ENCODE measurements at places on chromosomes 6 and 20.

DNA sequence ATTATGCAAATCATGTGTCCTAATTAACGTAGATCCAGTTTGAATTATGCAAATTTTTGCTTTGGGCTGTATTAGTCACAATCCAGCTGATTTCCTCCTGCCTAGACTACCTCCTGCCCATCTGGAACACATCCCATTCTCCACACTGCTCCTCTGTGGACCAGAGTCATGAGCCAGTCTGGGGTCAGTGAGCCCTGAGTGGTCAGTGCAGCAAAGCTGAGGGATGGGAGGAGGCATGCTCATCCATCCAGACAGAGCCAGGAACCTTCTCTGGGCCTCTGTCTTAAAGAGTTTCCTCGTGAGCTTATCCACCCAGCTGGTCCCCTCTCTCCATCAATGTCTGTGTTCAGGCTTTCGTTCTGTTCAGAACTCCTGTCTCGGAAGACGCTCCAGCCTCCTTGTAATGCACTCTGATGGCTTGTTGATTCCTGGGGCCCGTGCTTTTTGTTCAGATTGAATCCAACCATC is 747.8 kb downstream of the PTPRT start:
- DNase-seq = no peak

- no peak for DNase-seq
Measured at GRCh38 chr6:55822815-55823214, 52.6 kb downstream of the BMP5 start.

DNA sequence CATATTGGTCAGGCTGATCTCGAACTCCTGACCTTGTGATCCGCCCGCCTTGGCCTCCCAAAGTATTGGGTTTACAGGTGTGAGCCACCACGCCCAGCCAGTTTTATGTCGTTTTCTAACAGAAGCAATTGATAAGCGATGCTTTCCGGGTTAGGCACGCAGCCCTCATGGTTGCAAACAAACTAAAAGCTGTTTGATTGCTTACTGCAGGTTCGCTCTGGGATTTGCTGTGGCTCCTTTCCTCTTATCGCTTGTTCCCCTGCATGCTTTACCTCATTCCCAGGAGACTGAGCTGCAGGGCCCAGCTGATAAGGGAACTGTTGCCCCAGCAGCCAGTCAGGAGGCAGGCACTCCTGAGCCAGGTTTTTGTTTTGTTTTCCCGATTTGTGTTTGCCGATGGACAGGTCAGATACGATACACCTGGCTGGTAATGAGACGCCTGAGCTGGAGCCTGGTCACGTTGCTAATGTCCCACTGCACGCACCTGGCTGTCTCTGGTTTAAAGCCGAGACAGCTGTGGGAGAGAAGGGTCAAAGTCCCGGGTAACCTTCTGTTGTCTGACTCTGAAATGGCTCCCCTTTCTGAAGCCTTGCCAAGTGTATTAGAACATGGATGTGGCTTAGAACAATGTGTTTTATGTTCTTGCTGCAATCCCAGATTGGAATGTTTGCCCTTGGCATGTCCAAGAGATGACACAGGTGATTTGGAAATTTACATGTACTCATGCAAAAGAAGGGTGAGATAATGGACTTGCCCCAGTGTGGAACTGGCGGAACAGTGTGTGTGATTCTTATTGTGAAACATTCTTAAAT is 19.9 kb downstream of the DSP start:
- DNase-seq = peak; percentile 27

GRCh38 chr6:85449818-85450759 is at the start of gene NT5E:
NT5E (plus strand) TSS chr6:85450083; CDS start chr6:85450140, 57 bp downstream.
- DNase-seq = no peak

DNA sequence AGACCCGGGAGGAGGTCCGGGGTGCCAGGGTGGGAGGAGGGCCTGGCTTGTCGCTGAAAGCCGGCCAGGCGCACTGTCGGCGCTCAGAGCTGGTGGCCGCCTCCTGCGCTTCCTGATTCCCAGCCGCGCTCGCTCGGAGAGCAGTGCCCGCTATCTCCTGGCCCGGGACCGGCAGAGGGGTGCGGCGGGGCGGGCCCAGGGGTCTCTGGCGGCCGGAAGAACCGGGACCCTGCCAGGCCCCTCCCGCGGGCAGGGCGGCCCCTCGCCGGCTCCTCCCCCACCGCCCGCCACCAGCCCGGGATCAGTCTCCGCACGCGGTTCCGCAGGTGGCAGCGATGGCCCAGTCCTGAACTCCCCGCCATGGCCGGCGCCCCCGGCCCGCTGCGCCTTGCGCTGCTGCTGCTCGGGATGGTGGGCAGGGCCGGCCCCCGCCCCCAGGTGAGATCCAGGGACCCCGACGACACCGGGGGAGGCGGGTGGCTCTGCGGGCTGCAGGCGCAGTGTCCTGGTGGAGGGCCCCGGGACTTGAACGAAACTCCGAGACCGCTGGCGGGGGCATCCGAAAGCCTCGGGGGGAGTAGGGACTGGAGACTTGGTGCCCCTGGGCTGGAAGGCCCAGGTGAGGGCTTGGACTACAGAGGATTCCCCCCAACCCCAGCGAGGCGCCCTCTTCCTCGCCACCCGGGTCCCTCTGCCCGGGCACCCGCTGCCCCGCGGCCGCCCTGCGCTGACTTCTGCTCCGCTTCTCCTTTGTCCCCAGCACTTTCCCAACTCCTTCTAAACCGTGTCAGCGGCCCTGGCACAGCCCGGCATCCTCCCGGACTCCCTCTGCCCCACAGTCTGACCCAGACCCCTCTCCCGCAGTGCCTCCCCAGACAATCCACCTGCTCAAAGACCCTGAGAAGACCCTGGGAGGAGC is at the start of gene GLP1R:
Gene GLP1R, plus strand, starts transcription at position 301 of the 919 bp plus-strand sequence. Its CDS starts 60 bp downstream, at position 361.
- peak; percentile 46 for DNase-seq

GRCh38 chr20:49186535-49187329 is 1.4 kb downstream of the STAU1 start:
- DNase-seq = peak; percentile 77

GRCh38 chr20:1469925-1470571 is 3.4 kb upstream of the NSFL1C start:
- peak; percentile 75 for DNase-seq

DNA sequence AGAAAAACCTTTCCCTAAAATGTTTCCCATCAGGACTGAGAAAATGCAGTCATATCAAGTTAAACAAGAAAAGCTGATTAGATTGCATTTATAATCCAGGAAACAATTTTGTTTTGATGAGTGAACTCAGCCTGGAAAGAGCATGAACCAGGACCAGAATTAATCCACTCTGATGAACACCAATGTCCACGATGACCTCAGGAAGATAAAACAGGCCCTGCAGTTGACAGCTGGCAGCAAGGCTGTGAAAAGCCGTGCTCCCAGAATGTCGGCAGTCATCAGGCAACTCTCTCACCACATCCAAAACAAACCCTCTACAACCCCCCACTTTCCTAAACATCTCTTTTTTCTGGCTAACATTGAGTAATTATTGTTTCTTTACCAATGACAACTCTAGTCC is 74.0 kb upstream of the PROKR2 start:
- no peak for DNase-seq

DNA sequence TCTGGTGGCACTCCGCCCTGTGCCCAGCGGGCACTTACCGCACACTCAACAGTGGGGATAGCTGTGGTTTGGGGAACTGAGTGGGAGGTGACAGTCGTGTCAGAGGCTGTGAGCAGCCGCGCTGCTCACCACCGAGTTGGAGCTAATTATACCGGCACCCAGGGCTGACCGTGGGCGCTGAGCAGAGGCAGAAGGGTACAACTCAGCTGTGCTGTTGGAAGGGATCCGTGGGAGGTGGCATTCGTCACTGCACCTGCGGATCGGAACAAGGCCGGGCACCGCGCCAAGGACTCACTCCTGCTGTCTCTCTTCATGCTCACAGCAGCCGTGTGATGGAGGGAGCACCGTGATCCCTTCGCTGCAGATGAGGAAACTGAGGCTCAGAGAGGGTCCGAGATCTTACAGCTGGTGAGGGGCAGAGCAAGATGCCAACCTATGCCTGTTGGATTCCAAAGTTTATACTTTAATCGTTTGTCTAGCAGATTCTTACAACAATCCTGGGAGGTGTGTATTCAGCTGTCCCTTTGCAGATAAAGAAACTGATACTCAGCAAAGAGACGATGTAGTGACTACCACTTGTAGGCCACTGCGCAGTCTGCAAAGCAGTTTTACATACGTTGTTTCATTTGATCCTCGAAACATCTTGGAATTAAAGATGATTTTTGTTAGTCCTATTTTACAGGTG is 713 bp upstream of the ELMO2 start:
- DNase-seq = peak; percentile 83

GRCh38 chr6:136524339-136524935 is 25.8 kb downstream of the MAP7 start:
- DNase-seq = no peak

DNA sequence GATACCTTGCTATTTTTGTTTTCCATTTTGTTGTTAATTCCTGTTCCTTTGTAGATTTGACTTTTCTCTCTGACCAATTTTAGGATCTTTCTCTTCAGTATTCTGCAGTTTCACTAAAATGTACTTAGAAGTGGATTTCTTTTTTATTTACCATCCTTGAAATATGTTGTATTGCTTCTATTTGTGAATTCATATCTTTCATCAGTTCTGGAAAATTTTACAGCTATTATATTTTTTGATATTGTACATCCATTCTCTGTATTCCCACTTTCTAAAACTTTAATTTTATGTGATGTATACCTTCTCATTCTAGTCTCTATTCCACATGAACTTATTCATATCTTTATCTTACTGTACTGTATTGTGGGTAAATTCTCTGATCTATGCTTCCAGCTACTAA is 9.7 kb upstream of the ALDH8A1 start:
- no peak for DNase-seq

DNA sequence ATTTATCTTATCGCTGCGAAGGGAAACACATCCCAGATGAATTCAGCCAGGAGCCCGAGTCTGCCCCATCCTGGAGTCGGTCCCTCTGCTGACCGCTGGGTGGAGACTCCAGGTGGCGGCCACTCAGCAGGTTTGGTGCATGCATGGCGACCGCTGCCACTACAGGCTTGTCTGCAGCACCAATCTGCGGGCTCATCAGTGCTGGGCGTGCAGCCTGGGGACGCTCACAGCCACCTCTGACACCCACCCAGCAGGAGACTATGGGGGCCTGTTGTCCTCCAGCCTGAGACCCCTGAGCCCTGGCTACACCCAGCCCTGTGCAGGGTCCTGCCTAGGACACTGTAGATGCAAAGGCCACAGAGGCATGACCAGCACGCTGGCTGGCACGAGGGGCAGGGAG is 40.5 kb upstream of the GATA5 start:
- no peak for DNase-seq

DNA sequence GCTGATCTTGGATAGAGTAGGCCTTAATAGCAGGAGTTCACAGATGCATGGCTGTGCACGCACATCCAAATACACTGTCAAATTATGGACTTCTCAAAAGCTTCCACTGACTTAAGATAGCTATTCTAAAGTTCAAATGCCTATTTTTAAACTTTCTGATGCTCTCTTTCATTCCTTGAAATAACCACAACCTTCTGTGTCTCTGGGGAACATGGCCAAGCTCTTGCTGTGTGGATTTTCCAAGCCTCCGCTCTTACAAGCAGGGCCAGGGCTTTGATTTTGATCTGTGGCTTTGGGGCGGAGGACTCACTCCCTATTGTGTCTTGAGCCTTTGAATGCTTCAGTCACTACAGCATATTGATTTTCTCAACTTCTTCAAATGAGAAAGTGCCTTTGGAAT is 35.7 kb upstream of the SNRPB2 start:
- no peak for DNase-seq

GRCh38 chr6:75676377-75676776 is 72.7 kb upstream of the MYO6 start:
- DNase-seq = no peak

DNA sequence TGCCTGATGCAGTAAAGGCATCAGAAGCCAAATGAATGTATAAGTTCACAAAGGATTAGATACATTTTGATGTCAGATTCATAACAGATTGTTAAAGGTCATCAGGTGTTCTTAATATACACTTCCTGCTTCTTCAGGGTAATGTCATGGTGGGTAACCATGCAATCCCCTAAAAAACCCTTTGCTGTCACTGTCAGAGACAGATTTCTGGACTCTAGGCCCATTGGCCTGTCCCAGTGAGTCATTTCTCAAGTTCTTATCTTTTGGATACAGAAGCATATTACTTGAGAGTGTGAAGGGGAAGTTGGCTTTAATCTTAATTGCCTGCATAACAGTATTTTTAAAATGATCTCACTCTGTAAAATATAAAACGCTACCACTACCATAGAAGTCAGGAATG is 895.6 kb upstream of the MAP3K7 start:
- peak; percentile 14 for DNase-seq

DNA sequence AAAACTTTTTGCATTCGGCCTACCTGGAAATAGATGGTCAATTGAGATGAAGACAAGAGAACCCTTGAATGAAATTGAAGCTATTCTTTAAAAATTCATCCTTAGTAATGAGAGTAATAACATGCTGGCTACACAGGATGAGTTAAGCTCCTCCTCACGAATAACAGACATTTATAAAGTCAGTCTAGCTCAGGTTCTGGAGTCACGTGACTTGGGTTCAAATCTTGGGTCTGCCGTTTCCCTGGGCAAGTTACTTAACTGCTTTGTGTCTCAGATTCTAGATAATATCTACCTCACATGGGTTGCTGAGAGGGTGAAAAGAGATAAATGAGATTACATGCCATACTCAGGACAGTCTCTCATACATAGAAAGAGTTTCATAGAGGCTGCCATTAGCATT is 101.4 kb upstream of the INSM1 start:
- no peak for DNase-seq

- no peak for DNase-seq
Measured at GRCh38 chr20:63791497-63792156, 39.4 kb downstream of the ZBTB46 start.

- no peak for DNase-seq
Measured at GRCh38 chr6:16670183-16670582, 91.1 kb downstream of the ATXN1 start.

DNA sequence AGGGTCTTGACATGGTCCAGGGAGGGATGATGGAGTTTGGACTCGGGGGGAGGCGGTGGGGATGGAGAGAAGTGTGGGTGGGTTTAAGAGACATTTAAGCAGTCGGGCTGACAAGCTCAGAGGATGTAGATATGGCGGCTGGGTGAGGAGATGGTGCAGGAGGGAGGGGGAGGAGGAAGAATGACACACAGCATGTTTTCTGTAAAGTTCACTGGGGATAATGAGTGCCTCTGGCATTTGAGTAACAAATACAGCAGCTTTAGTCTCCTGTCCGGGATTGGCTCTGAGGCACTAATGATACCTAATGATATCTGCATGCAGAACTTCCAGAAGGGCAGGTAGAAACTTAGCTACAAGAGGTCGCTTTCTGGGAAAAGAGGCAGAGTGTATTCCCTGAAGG is 107.8 kb downstream of the DHX35 start:
- DNase-seq = no peak

GRCh38 chr6:91653076-91653723 is 1066.3 kb upstream of the MAP3K7 start:
- DNase-seq = no peak

Data from NB4 (cell line).